ENCODE measurements at places on chromosomes 4 and X. TPM values are rescaled to one million over a fixed set of nuclear protein-coding genes. Genes with fewer than 3 reads are reported as not detected.

The VBP1 gene
- total RNA-seq, result 62.9 TPM

The MAGEA3 gene
- 4.4 TPM for total RNA-seq

The PABPC5 gene
- total RNA-seq, result 0.08 TPM

The RBM3 gene
- total RNA-seq, result 392 TPM

The HTR2C gene
- total RNA-seq, result not detected
